RCC 7860 (cell line): ENCODE measurements at places on chromosomes 2 and 18.

DNA sequence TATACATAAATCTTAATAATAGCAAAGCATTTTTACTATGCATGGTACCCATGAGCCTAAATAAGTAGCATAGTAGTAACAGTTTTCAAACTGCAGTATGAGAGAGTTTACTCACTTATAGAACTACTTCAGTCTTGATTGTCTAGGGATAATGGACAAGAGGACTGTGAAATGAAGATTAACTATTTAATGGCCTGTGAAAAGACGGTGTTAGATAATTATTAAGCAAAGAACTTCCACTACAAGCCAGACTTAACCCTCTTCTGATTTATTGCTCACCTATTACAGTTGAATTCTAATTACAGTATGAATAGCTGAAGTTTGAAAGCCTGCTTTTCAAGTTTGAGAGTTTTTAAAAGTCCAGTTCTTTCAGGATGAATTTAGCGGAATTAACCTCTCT is 18.9 kb downstream of the PIK3C3 start:
- peak; percentile 13 for DNase-seq

DNA sequence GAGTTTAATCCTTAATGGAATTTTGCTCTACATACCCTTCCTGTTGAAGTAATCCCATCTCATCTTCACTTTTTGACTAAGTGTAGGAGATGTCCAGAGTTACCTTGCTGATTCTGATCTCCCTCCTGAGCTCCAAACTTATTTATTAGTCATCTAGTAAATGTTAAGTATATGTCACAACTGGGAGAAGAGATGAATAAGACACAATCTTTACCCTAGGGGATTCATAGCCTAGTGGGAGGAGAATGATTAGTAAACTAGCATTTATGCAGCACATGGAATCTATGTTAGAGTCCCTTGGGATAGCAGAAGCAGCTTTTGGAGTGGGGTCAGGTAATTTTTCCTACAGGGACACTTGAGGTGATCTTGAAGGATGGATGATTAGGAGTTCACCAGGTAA is 20.7 kb downstream of the ACVR2A start:
- DNase-seq: no peak

DNA sequence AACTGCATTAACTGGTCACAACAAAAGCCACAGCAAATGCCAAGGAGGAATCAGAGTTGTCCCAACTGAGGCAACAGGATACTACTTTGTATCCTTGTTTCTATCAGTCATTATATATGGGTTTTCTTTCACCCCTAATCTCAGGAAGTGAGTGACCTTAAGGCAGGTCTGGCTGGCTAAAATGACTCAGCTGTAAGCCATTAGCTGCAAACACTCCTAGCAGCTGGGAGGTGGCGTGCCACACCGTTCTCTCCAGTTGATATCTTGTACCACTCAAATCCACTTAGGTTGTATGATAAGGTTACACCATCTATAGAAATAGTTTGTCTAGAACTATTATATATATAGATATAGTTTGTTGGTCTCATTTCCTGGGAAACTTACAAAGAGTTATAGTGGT is 171.1 kb upstream of the MC4R start:
- DNase-seq: no peak

DNA sequence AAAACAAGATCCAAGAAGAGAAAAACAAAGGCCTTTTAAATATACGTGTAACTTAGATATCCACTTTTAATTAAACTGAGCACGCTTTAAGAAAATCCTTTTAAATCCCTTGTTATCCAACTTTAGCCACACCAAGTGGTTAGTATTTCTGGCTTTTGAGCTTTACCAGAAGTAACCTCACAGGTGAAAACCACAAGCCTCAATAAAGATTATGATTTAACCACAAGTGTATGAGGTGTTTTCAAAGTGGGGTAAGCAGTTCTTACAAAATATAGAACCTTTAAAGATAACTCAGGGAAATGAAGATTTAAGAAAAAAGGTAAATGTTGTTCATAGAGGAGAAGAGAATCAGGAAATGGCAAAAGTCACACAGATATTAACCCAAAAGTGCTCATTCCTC is 58.4 kb upstream of the CDCA7 start:
- no peak for DNase-seq

DNA sequence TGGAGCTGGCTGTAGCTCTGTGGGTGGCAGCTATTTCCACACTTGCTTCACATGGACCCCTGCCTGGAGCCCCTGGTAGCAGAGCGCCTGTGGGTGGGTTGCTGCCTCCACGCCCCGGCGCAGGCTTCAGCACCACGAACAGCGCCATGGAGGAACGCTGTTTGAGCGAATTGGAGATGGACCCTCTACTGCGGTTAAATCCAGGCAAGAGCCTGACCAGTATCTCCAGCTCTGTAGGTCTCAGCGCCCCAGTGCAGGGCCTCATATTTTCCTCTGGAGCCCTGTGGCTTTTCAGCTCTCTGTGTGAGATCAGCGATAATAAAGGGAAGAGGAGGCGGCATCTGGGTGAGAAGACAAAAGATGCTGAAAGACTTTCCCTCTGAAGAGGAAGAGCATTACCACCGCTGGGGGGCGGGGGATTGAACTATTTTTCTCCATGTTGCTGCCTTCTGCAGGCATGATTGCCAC is 12.0 kb downstream of the ONECUT2 start:
- no peak for DNase-seq

GRCh38 chr2:46435353-46435752 is 44.0 kb upstream of the TMEM247 start:
- DNase-seq: no peak

GRCh38 chr2:208807756-208808155 is 401.2 kb downstream of the PTH2R start:
- no peak for DNase-seq

DNA sequence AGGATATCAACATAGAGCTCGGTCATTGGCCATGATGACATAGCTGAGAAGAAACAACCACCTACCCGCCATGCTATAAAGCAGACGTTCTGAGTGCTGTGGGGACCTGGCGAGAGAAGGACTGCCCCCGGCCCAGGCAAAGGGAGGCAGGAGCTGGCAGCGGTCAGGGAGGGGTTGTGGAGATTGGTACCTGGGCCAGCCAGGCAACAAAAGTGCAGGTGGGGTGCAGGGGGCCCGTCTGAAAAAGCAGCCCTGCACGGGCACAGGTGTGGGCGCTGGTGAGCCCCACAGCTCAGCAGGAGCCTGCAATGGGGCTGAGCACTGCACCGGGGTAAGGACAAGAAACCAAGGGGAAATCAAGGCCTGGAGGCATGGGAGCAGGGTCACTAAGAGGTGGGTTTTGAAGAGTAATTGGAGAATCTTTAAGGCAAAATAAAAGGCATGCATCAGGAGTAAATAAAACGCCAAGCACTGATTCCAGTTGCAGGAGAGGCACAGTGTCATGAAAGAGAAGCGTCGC is 464.0 kb downstream of the EIPR1 start:
- DNase-seq: no peak

- DNase-seq: no peak
Observed at GRCh38 chr2:42098571-42099437, 51.0 kb downstream of the PKDCC start.

DNA sequence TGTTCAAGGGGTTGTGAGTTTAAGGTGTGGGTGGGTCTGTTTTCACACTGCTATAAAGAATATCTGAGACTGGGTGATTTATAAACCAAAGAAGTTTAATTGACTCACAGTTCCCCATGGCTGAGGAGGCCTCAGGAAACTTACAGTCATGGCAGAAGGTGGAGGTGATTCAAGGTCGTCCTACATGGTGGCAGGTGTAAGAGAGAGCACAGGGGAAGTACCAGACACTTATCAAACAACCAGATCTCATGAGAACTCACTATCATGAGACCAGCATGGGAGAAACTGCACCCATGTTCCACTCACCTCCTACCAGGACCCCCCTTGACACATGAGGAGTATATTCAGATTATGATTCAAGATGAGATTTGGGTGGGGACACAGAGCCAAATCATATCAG is 38.0 kb downstream of the RHBDD1 start:
- DNase-seq: no peak

GRCh38 chr2:222722327-222722946 is 51.0 kb downstream of the MOGAT1 start:
- no peak for DNase-seq

DNA sequence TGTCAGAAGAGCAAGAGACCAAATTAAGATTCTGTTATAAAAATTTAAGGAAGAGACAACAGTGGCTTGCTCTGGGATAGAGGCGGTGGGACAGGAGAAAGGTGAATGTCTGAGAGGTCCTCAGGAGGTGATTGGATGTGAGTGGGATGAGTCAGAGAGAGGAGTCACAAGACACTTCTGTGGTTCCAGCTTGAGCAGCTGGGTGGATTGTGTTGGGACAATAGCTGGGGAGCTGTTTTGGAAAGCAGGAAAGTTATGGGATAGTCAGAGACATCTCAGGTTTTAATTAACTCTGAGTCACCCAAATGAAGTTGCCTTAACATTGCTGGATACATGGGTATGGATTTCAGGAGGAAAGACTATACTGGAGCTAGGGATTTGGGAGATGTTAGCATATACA is 218.0 kb upstream of the TRIB2 start:
- no peak for DNase-seq

DNA sequence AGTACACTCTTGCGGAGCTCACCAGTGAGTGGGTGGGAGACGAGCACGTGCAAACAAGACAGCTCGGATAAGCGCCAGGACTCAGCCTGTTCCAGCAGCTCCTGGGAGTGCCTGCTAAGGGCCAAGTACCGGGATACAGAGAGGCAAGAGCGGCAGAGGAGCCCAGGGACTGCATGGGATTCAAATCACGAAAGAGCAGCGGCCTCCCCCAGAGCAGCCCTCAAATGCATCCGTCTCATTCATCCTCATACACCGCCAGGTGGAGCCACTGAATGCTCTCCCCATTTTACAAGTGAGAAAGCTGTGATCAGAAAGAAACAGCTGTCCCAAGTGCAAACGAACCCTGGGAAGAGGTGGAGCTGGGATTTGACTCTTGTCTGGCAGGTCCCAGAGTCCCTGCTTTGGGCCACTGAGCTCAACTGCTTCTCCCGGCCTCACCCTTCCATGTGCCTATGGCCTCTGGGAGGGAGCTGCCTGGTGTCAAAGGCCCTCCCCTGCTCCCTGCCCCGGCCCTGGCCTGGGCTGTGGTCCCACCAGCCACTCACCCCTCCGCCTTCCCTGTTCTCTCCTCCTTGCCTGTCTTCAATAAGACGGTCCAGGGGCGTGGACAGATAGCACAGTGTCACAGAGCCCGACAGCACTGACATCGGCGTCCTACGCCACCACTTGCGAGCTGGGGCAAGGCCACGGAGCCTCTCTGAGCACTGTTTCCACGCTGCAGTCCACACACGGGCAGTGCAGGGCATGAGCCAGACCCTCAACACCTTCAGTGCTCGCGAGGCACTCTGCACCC is 72.8 kb upstream of the TAF1B start:
- DNase-seq: peak; percentile 36

DNA sequence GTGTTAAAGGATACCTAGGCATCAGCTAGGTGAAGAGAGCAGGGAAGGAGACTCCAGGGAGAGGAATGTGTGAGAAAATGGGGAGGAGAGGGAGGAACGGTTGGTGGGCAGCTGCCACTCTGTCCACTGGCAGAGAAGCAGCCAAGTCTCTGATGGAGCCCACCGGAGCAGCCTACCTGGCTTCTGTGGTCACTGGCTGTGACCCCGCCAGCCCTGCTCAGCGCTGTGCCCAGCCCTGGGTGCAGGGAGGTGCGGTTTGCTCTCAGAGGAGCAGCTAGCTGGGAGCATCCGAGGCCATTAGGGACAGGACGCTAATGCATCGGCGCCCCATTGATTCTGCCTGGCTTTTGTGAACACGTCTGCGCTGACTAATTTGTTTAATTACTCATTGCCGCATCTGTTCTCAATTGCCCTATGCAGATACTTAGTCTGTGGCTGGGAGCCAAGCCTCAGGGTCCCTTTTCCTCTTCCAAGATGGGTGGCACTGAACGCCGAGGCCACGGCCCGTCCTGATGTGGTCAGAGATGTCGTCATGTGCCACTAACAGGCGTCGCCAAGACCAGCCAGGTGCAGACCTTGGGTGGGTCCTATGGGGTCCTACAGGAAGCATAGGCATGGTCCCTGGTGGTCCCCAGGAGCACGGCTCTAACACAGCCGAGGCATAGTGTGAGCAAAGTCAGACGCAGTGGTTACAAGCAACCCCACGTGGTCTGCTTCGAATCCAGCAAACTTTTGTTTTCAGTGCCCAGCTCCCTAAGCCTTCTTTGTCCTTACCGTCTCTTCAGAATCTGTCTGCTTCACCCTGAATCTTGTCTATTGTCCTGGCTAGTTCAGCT is 82.0 kb downstream of the RRM2 start:
- DNase-seq: no peak

GRCh38 chr2:39994151-39994550 is 215.1 kb upstream of the THUMPD2 start:
- DNase-seq: peak; percentile 48

DNA sequence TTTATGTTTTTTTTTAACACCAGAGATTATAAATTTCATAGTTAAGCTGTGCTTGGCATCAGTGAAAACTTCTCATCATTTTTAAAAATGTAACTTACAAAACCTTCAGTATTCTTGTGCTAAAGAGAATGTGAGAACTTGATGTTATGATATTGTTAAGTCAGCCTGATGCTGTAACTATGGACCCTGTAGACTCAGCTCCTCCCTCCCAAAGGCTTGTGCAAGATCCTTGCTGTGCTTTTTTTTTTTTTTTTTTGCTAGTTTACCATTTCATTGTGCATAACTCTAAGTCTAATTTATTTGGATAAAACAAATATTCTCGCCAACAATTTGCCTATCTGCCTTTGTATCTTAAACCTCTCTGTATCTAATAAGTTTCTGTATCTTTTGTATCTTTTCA is 12.9 kb upstream of the TFPI start:
- no peak for DNase-seq

- DNase-seq: no peak
Observed at GRCh38 chr18:46740046-46740445, 16.8 kb downstream of the ST8SIA5 start.

DNA sequence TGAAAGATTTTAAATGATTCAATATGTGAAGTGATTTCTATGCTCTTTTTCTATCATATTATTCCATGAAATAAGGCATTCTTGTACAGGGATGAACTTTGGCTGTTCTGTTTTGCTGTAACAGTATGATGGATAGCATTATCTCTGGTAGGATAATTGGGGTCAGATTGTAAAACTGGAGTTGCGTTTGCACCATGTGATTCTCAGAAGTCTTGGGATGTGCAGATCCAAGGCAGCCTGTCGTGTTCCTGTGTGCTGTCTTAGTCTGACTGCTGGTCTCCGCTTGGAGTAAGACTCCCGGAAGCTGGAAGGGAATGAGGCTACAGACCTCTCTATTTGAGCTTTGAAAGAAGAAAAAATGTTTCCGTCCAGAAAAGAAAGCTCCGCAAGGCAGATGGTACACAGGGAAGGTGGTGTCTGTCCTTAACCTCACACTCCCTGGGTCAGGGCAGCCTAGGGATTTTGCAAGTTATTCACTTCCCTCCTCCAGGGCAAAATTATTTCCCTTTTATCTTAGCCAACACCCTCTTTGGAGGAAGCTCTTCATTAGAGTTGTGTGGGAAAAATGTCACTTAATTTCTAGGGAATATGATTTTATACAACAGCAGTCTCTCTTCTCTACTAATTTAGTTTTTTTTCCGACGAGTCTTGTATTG is 250.6 kb downstream of the PTPRM start:
- no peak for DNase-seq

DNA sequence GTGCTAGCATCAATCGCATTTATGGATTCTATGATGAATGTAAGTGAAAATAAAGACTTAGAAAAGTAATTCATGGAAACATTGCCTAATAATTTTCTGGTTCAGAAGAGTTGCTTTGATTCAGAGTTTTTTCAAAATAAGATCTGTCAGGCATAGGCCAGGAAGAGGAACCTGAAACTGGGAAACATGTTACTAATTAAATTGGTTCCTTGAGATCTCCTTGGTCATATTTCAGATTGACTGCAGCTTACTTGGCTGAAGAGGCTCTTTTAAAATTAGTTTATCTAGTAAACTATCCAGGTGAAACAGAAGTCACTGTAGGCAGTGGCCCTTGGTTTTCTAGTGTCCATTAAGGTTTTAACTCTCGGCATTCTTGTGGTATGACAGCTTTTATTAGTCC is 27.4 kb downstream of the PPP1CB start:
- DNase-seq: no peak
